ENCODE measurements at places on chromosomes 11 and 22.

DNA sequence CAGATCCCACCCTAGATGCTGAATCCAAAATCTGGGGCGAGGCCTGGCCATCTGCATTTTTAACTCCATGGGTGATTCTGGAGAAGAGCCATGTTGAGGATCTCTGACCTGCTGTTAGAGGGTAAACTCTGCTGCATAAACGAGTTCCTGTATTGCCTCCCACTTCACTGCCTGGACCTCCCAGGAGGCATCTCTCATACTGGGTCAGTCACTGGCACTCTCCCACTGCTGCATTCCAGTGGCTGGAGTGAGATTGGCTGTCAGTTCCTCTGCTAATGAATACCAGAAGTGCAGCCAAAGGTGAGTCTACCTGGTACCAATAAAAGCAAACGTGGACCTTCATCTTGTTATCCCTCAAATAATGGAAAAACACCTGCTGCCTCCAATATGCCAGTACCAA, 10.3 kb downstream of the POLDIP3 start:
- no peak for DNase-seq

GRCh38 chr11:35792148-35792845, 129.7 kb downstream of the TRIM44 start:
- DNase-seq = no peak

- no peak for DNase-seq
These were observed 34.0 kb downstream of the SLC22A12 start for GRCh38 chr11:64624883-64625481.

- DNase-seq = no peak
These were observed 116.4 kb downstream of the CASP12 start for GRCh38 chr11:104781719-104782376.

- no peak for DNase-seq
These were observed 114.1 kb downstream of the STIM1 start for GRCh38 chr11:3969613-3970012.

DNA sequence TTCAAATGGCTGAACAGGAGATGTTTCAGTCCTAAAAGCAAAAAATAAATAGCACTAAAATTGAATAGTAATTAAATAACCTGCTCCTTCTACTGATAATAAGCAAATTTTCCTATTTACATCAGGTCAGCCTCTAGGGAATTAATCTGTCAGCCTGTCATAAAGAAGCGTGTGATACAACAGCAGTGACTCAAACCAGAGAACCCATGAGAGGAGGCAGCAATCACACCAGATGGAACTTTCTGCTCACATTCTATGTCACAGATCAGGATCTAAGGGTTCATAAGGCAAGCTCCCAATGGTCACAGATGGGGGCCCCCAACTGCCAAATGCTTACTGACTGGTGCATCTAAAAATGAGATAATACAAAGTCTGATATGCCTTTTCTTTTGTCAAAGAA, 41.1 kb downstream of the RBFOX2 start:
- no peak for DNase-seq

- DNase-seq = no peak
These were observed 16.1 kb downstream of the ALKBH8 start for GRCh38 chr11:107549253-107549953.

DNA sequence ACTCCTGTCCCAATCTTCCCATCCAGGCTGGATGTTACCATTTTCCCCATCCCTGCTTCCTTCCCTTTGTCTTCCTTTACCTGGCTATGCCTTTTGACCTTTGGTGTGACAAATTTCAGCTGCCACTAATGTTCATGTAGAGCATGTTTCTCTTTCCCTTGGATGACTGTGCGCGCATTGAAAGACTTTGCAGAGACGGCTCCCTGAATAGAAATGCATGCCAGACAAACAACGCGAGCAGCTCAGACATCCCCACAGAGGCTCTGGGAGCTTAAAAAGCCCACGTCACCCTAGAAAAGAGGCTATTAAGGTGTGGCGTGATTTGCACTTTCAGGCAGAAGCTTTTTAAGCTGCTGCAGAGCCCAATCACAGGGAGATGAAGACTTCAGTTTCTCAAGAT, 202.0 kb downstream of the NTM start:
- DNase-seq = no peak
